ENCODE measurements at places on chromosomes 12 and 14.

- peak; percentile 77 for ATAC-seq
These were observed at the start of gene PLBD1 for GRCh38 chr12:14567351-14568162. PLBD1 (minus strand) TSS chr12:14567883; CDS start chr12:14567696, 187 bp downstream.

DNA sequence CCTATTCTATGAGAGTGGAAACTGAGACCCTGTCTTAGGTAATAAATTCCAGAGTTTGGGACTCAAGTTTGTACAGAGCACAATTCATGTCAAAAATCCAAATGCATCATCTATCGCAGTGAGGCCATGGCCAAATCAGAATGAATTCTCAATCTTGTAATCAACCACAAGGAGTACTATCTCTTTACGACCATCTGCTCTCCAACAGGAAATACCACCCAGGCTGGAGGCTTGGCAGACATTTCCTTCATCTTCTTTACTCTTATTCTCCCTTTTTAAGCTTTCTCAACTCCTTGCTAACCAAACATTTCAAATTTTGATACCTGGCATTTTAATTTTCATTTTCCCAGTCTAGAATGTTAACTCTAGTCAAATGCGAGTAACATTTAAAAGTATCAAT lies 32.7 kb upstream of the RNU6-7 start:
- no peak for ATAC-seq

DNA sequence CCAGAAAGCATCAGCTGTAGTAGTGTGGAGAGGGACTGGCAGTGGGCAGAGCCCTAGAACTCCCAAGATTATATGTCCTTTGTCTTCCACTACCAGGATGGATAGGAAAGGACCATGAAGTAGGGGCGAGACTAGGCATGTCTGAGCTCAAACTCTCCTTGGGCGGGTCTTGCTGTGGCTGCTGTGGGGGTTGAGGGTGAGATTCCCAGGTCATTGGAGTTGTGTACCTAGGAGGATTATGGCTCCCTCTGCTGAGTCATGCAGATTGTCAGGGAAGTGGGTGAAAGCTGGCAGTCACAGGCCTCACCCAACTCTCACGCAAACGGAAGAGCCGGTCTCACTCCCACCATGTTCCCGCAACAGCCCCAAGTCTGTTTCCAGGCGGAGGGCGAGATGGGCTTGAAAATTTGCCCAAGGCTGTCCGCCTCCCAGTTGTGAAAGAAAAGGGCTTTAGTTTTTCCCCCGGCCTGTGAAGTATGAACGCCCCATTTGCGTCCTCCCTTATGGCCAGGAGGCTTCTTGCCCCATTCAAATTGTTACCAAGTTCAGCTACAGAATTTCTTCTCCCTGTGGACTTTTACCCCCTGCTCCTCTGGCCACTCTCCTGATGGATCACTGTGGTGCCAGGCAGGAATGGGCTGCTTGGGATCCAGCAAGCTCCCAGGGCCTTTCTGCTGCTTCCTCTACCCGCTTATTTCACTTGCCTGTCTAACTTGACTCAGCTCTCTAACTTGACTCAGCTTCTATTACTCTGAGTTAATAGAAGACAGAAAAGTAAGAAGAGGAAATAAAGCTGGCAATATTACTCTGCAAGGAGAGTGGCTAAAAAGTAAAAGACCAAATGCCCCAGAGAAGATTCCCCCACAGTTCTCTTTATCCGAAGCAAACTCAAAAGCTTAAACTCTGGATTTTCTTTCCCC lies 159.3 kb downstream of the SLC2A13 start:
- ATAC-seq, result no peak

GRCh38 chr14:76701436-76701835 lies 59.8 kb upstream of the VASH1 start:
- no peak for ATAC-seq

DNA sequence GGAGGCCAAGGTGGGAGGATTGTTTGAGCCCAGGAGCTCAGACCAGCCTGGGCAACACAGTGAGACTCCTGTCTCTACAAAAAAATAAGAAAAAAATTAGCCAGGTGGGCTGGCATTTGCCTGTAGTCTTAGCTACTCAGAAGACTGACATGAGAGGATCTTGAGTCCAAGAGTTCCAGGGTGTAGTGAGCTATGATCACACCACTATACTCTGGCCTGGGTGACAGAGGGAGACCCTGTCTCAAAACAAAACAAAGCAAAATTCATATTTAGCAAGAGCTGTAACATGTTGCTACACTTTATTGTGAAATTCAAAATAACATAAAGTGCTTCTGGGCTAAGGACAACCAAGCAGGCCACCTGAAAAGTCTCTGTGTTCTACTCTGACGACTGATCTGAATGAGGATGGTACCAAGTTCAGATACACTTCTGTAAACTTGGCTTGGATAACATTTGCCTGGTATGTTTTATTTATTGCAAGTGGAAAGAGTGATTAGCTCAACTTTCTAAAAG lies 11.6 kb upstream of the STRN3 start:
- no peak for ATAC-seq

- ATAC-seq, result no peak
These were observed 99.9 kb upstream of the RFLNA start for GRCh38 chr12:124194893-124195566.

DNA sequence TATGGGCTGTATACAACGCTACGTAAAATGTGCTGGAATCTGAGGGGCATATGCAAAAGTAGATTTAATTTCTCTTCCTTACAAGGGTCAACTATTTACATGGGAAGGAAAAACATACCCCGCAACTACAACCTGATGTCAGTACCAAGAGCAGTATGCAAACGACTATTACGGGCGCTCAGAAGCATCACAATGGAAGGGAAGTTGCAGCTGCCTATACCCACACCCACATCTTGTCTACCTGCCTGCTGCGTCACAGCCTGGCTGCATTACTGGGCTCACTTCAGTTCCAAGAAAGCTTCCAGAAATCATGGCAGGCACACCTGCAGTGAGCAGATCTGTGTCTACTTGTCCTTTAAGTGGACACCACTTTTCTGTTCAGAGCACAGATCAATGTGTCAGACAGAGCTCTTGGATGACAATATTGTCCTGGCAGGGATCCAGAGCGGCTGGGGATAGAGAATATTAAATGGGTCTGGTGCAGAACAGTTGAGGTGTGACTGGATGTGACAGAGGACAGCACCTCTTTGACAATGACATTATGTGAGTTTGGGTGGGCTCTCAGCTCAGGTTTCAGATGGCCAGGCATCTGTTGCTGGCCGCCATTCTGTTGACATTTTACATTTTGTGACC lies 41.5 kb upstream of the GNG2 start:
- no peak for ATAC-seq

DNA sequence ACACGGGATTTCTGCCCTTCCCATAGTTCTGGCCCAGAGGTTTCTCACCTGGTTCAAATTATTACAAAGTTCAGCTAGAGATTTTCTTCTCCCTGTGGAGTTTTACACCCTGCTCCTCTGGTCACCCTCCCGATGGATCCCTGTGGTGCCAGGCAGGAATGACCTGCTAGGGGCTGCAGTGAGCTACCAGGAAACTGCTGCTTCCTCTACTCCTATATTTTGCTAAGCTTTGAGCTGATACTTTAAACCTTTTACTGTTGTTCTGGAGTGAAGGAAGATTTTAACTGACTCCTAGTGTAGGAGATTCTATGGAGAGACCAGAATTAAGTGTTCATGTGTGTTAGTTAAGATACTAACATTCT lies 30.4 kb upstream of the LRIG3 start:
- no peak for ATAC-seq

DNA sequence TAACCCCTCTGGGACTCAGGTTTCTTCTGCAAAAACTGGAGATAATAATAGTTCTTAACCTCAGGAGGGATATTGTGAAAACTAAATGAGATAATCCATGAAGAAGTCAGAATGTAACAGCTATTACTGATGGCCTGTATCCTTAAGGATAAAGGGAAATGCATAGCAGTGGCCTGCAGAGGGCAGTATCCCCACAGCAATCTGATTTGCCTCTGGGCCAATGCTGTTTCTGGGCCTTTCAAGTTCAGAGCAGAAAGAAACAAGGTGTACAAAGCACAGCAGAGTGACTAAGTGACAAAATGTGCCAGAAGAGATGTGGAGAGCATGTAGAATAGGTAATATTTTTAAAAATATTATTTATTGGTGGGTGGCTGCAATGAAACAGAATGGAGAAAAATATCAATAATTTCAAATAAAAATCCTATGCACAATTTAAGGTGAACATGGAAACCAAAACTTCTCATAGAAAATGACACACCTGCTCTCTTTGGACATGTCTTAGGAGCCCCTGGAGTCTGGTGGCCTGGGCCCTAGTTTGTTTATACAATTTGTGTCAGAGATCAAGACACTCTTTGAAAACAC lies 90.3 kb downstream of the C12orf75 start:
- ATAC-seq, result no peak

DNA sequence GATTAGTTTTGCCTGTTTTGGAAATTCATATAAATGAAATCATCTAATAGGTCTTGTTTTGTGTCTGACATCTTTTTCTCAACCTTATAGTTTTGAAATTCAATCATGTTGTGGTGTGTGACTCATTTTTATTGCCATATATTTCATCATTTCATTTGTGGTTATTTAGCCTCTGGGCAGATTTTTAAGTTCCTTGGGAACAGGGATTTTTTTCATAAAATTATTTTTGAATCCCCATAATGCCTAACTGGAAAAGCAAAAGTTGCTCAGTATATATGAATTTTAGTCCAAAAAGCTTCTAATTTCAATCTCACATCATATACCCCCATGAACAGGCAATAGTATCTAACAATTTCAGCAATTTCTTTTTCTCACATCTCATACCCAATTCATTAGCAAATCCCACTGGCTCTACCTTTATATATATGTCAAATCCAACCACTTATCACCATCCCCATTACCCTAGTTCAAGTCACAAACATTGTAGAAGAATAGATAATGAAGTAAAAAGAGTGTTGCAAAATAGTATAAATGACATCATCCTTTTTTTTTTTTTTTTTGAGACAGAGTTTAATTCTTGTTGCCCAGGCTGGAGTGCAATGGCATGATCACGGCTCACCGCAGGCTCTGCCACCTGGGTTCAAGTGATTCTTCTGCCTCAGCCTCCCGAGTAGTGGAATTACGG lies 2.6 kb upstream of the OR6J1 start:
- no peak for ATAC-seq

- no peak for ATAC-seq
These were observed 23.5 kb upstream of the DYRK2 start for GRCh38 chr12:67625004-67625403.

GRCh38 chr14:92898566-92899131 lies 24.3 kb upstream of the CHGA start:
- no peak for ATAC-seq

- ATAC-seq, result no peak
These were observed 22.9 kb downstream of the CPSF2 start for GRCh38 chr14:92144708-92145107.

- no peak for ATAC-seq
These were observed 19.0 kb upstream of the NDUFA12 start for GRCh38 chr12:95022477-95022876.

DNA sequence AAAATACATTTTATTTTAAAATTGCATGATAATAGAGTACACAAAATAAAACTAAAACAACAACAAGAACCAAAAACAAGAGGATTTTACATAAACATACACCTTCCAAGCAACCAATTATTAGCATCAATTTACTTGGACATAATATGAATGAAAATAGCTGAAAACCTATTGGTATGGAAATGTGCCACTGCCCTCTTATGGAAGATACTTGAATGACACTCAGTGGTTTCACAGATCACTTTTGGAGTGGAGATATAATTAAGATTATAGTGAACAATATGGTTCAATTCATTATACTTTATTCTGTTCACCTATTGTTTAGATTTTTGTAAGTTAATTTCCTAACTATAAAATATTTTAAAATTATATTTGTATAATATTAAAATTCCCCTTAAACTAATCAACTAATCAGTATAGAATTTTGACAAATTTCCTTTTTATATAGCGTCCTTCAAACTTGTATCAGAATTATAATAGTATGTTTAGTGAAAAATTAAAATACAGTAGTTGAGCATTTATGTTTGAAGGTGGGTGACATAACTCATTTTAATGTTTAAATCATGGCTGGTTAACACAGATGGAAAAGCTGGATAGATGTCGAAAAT lies 70.1 kb downstream of the SLC6A15 start:
- no peak for ATAC-seq

GRCh38 chr12:52528641-52529143 lies 8.5 kb upstream of the KRT5 start:
- ATAC-seq, result no peak

- no peak for ATAC-seq
These were observed 251.2 kb upstream of the EGLN3 start for GRCh38 chr14:34201909-34202637.

DNA sequence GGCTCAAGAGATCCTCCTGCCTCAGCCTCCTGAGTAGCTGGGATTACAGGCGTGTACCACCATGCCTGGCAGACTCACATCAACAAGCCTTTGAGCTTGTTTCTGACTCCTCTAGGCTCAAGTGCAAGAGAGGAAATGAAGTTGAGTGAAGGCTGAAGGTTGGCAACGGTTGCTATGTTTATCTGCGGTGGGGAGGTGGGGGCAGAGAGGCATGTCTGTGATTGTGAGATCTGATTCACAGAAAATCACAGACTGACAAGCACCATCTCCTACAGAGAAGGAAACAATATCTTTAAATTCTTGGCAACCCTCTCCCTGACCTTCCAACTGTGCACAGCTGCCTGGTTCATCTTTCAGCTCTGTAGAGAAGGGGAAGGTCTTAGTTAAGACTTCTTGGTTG lies 22.1 kb upstream of the NINJ2 start:
- ATAC-seq, result peak; percentile 97

GRCh38 chr12:48032597-48032996 lies 28.3 kb upstream of the COL2A1 start:
- no peak for ATAC-seq

DNA sequence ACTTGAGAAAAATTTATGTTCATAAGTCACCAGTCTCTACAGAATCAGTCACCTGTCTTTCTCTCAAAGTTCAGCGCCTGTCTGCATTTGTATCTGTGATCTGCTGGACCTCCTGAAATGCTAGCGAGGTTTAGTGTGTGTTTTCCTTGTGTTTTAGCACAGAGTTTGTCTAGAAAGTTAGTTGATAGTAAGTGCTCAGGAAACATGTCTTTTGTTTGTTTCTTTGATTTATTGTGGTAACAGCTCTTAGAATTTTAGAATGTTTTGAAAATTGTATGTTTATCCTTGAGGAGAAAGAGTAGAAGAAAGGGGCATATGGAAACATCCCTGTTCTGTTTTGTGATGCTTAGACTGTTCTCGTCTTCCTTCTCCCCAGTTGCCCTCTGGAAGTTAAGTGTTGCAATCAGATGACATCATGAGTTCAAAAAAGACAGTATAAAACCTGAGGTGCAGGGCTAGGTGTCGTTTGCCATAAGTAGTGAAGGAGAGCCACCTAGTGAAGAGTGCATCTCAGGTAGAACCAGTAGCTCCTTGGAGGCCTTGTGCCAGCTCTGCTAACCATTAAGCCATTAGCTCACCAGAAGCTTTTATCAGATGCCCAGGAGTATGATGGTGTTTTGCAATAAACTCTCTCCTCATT lies 44.8 kb downstream of the FBXW8 start:
- ATAC-seq, result no peak

DNA sequence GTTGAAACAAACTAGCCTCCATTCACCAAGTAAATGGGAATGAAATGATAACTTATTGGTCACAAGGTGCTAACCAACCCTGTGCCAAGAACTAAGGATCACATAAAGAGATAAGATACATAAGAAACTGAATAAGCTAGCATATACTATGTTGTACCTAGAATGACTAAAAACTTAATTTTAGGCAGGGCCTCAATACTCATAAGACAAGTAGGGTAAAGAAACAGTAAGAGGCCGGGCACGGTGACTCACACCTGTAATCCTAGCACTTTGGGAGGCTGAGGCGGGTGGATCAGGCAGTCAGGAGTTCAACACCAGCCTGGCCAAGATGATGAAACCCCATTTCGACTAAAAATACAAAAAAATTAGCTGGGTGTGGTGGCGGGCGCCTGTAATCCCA lies 17.7 kb downstream of the GDF11 start:
- no peak for ATAC-seq

- no peak for ATAC-seq
These were observed 151.6 kb downstream of the SEC23A start for GRCh38 chr14:38951451-38951850.

Data from stimulated activated memory B cell treated with anti-CD40 and anti-IgM and Interleukin-4, amounts not matched to agents 10 μg/mL and 1 μg/mL and 100 μg/mL, for 72 hours (primary cell).